Amniotic stem cell (primary cell): ENCODE measurements at places on chromosomes 7 and 10.
A peak's percentile ranks its signal among the peaks of the same experiment; 100 is the strongest.

DNA sequence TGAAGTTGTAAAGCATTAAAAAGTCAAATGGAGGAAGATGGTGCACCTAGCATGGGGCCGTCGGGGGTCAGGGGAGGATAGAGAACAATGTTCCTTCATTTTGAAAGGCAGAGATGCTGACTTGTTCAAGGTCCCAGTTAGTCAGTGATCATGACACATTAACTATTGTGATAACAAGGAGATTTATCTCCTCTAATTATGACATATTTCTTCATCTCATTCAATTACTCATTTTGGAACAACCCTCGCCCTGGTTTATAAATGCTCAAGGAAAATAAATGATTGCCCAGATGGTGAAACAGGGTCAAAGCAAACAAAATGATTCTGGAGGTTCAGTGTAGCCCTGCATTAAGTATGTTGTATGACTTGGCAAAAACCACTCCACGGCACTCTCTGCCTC lies 106.2 kb downstream of the ITIH5 start:
- DNase-seq: no peak

GRCh38 chr10:22544325-22545068 lies 169.9 kb downstream of the PIP4K2A start:
- no peak for DNase-seq

DNA sequence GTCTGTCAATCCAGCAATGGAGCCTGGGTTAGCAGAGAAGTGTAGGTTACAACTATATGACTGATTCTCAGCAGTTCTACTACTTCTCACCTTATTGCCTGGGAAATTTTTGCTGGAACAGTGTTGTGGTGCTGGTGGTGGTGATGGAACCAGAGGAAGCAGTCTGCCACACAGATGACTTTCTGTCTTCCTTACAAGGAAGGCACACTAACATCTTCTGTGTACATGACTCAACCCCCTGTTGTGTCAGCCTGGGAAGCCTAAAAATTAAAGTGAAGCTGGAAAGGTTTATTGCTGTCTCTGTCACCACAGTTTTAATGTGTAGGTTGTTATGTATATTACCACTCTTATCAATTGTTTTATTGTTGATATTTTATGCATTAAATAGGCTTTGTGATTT lies 40.3 kb downstream of the ANKRD7 start:
- DNase-seq: no peak

DNA sequence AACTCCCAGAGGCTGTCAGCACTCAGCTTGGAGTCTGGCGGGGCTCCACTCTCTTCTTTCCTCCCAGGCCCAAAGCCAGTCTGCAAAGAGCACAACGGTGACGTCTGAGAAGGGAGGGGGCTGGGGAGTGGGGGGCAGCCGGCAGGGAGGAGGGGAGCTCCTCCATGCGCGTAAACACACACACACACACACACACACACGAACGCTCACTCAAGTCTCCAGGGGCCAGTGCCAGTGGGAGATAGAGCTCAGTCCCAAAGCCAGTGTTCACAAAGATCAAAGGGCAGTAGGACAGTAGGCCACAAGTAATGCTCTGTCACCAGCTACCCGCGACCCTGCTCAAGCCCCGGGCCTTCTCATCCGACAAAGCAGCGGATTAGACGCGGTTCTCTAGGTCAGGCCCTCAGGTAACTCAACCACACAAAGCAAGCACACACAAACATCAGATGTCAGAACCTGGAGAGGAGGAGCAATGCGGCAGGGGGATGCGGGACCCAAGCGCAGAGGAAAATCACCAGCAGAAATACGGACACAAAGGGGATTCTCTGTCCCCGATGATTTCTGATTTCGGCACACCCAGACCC lies 19.9 kb downstream of the TCAF1 start:
- no peak for DNase-seq

DNA sequence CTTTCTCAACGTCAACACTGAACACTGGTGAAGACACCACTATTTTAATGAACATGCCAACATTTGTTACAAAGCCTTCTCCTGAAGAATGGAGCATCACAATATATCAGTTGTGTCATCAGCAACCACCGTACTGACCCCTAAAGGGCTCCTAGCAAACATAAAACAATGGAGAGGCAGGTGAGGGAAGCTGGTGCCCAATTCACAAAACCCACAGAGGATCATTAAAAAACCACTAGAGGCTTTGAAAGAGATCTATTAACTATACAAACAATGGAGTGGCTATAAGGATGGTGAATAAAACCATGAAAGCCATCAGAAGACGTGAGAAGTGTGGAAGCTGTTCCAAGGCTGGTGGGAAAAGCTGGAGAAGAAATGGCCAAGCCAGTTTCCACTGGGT lies 150.8 kb downstream of the FAM107B start:
- DNase-seq: no peak

GRCh38 chr10:84341538-84341856 lies 13.1 kb downstream of the CCSER2 start:
- no peak for DNase-seq

- no peak for DNase-seq
Measured at GRCh38 chr7:108442039-108442568, 14.1 kb downstream of the NRCAM start.

GRCh38 chr7:2735744-2736143 lies 47.7 kb downstream of the AMZ1 start:
- DNase-seq: no peak

- DNase-seq: no peak
Measured at GRCh38 chr7:139602143-139602722, 78.7 kb downstream of the CLEC2L start.

GRCh38 chr7:83908526-83908925 lies 259.6 kb upstream of the SEMA3E start:
- DNase-seq: no peak

DNA sequence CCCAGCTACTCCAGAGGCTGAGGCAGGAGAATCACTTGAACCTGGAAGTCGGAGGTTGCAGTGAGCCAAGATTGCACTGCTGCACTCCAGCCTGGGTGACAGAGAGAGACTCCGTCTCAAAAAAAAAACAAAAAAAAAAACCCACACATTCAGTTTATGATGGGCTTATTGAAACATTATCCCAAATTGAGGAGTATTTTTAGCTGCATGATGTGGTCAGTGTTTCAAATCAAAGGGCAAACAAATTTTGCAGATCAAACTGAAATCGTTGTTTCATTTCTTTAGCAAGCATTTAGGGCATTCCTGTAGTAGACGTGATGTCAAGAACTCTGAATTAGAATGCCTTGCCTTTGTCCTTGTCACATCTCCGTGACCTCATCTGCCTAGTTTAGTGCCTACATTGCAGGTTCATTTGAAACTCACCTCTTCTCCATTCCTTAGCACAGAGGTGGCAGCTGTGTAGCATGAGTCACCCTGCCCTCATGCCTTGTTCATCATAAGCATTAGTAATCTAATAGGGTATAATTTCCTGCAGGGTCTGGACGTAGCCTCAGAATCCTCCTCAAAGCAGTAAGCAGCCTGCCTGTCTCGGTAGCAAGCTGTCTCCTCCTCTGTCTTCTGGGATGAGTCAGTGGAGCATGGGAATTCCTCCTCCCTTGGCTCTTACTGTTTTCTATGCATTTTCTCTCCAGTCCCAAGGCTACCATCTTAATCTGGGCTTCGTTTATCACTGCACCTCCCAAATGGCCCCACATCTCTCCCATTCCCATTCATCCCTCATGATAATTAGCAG lies 73.8 kb downstream of the CUL1 start:
- peak; percentile 81 for DNase-seq

- DNase-seq: no peak
Measured at GRCh38 chr7:95102662-95103061, 195.3 kb downstream of the PPP1R9A start.

DNA sequence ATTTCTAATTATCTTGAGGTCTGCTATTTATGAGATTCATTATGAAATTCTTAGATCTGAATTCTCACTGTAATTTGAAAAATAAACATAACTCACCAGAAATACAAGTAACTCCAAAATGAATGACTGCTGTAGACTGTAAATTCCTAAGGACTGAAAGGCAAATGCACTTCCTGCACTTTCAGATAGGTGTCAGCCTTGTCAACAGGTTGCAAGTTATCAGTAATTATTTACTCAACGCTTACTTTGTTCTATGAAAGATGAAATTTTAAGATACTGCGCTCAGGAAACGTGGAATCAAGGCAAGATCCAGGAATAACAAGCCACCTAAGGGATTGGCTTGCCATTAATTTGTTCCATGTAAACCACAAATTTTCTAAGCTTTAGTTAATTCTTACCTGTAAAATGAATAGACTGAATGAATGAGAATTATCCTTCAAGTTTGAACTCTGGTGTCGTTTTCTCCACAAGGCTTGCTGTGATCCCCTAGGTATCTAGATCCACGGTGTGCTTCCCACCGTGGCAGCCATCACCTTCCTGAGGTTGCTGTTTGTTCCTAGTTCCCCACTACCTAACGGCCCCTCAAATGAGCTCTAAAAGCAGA lies 12.6 kb downstream of the DHX32 start:
- no peak for DNase-seq
